ENCODE measurements at places on chromosomes 1 and 21.
A peak's percentile ranks its signal among the peaks of the same experiment; 100 is the strongest.

DNA sequence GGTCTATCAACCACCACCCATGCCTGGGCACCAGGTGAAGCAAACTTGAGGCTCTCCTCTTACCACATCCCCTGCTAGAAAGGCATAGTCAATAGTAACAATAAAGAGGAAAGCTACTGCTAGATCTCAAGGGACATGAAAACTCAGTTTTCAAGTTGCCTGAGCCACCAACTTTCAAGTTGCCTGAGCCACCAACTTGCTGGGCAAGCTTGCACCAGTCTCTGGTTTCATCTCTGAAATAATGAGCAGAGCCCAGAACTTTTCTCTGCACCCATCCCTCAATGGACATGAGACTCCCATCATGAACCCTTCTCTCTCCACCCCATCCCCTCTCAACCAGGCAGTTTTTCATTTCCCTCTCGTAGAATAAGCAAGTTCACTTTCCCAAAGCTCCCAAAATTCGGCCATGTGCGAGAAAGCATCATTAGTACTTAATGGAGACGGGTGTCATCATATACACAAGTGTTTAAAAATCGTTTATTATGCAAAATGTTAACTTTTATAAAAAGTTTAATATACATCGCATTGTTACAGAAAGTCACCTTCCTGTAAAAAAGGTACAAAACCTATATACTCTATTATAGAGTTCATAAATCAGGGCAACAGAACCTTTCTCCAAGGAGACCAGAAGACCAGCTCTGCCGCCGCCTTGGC is 1.7 kb downstream of the ID3 start:
- peak; percentile 39 for DNase-seq

- DNase-seq = no peak
These were observed 112.7 kb downstream of the PRDM2 start for GRCh38 chr1:13812456-13813397.

DNA sequence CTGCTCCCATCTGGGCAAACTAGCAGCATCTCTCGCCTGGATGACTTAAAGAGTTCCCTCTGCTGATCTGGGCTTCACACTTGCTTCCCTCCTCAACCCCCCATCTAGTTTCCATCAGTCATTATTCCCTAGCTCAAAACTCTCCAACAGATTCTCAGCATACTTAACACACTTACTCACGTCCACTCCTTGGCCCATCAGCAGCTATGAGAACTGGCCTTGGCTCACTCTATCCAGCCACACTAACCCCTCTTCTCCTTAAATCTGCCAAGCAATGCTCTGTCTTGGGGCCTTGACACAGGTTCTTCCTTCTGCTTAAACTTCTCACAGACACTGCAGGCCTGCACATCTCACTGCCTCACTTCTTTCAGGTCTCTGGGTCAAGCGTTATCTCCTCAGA is 41.6 kb downstream of the GNG12 start:
- peak; percentile 84 for DNase-seq

DNA sequence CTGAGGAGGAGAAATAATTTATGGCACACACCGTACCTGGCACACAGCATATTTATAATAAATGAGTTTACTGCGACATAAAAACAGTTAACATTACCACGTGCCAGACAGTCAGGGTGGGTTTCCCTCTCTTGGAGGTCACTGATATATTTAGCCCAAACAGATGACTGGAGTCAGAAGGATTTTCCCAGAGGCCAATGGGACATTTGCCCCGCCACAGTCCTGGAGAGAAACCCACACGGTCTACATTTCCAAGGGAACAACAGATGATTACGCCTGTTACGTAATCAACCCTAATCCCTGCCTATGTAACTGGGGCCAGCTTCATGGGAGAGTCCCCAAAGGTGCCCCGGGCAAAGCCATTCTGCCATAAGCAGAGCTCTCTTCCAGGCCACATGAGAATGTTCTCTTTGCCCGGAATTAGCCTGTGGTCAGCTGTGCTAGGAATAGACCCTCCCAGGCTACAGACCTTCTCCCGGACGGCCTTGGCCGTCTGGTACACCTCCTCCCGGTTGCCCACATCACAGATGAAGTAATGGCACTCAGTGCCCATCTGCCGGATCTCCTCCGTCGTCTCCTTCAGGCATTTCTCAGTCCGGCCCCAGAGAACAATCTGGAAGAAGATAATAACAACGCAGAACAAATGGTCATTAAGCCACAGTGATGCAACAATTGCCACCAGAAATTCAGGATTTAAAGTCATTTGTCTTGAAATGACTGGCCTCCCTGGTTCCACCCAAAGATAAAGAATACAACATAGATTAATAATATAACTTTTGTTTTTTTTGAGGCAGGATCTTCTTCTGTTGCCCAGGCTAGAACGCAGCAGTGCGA is 37.7 kb downstream of the DHRS3 start:
- DNase-seq = no peak

GRCh38 chr1:2358072-2358471 is 33.3 kb downstream of the MORN1 start:
- DNase-seq = no peak

DNA sequence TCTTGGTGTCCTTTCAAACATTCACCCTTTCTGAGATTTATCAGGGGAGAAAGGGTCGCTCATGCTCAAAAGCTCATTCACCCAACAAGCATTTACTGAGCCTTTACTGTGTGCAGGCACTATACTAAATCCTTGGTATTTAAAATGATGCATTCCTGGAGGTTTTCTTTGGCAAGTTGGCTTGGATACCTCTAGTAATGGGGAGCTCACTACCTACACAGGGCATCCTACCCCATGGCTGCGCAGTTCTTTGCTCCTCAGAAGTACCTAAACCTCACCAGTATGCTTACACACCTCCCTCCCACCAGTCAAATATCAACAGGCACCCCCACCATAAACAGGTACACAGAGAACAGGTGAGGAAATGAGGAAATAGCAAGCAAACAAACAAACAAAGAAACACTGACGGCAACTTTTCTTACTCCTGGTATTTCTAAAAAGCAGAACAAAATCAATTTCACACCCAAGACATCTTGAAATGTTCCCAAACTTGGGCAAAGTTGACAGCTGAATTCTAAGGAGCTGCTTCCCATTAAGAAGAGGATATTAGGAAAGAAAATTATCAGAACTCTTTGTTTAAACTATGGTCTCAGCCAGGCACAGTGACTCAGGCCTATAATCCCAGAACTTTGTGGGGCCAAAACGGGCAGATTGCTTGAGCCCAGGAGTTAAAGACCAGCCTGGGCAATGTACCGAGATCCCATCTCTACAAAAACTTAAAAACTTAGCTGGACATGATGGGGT is 104.8 kb downstream of the PSMG1 start:
- DNase-seq = no peak

DNA sequence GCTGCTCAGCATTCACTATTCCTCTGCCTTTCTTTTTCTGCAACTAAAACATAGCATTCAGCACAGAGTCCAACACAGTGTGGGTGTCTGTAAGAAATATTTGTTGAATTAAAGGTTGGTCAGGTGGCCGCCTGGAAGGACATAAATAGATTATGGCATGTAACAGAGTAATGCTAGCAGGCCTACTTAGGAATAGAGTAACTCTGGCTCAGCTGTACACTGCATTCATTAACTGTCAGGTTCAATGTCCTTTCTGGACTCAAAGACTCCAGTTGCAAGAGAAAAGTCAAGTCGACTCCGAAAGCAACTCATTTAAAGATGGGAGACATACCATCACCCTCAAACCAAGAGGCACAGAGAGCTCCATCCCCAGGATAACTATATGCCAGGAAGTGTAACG is 116.0 kb downstream of the LMX1A start:
- no peak for DNase-seq

DNA sequence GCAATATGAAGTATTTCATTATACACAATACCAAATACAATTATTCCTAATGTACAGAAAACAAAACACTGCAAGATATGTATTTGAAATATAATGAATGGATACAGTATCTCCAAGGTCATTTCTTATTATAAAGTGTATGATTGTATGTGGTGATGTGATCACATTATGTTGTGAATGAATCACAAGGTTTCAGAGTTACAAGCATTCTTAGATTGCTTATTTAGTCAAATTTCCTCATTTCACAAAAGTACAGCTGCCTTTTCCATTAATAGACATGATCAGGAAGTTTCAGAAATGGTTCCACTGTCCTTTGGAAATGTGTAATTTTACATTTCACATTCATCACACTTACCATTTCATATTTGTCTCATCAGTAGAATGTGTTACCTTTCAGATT is 28.3 kb upstream of the NEK7 start:
- no peak for DNase-seq

GRCh38 chr1:201828217-201828819 is 639 bp upstream of the IPO9 start:
- DNase-seq = no peak

- DNase-seq = peak; percentile 48
These were observed 274.8 kb downstream of the PTPRC start for GRCh38 chr1:198913667-198914066.

DNA sequence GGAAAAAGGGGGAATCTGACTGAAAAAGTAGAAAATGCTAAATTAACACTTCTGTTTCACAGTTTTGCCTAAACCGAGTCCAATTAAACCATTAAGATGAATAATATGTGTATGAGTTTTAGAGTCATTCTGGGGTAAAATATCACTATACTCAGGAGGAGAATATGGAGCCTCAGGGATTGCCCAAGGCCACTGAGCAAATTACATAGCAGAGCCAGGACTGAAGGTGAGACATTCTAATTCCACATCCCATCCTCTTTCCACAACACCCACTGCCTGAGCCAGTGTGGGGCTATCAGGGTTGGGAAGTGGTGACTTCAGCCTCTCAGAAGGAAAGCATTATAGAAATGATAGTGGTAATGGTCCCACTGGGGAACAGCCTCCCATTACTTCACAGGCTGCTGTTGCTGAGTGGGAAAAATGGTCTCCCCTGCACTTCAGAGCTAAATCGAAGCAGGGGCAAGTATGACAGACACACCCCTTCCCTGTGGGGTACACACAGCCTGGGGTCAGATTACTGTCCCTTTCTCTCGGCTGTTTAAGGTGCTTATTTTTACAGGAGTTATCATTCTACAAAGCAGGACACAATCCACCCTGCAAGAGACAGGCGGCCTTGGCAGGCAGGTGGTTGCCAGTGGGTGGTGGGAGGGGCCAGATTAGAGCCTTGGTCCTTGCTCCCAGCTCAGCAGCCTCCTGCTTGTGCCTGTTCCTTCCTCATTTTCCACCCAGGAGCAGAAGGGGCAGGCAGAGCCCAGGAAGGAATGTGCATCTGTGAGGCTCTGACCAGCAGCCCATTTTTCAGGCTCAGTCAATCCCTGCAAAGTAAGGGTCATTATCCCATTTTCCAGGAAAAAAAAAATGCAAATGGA is 9.5 kb upstream of the BCAR3 start:
- no peak for DNase-seq

DNA sequence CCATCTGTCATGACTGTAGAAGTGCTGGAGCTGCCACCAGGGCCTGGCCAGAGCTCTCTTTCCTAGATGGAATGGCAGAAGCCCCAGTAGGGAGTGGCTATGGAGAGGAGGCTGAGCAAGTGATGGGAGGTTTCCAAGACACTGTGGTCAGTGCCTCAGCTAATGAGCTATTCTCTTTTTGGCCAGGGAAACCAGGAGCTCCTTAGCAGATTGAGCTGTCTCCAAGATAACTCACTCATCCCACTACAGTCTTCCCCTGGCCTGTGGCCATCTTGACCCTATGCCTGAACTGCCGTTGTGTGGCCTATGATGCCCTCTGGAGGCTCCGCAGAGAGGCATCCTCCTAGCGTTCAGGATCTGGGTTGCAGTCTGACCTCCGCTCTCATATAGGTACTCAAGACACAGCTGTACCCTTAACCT is 60.5 kb downstream of the ERI3 start:
- no peak for DNase-seq

DNA sequence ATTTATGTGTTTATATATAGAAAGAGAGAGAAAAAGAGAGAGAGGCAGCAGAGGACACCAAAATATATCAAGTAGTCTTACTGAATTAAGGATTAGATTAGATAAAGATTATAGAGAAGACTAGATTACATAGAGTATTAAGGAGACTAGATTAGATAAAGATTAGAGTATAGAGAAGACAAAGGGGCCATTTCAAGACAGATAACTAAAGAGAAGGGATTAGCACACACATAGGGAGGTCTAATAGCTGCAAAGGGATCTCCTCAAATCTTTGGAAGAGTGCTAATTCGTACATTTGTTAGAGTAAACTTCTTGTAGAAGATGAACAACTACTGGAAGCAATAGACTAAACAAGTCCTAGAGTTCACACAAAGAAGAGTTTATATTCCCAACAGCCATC is 34.2 kb downstream of the OR6Y1 start:
- DNase-seq = no peak

GRCh38 chr21:45374826-45375455 is 30.0 kb upstream of the COL18A1 start:
- no peak for DNase-seq

DNA sequence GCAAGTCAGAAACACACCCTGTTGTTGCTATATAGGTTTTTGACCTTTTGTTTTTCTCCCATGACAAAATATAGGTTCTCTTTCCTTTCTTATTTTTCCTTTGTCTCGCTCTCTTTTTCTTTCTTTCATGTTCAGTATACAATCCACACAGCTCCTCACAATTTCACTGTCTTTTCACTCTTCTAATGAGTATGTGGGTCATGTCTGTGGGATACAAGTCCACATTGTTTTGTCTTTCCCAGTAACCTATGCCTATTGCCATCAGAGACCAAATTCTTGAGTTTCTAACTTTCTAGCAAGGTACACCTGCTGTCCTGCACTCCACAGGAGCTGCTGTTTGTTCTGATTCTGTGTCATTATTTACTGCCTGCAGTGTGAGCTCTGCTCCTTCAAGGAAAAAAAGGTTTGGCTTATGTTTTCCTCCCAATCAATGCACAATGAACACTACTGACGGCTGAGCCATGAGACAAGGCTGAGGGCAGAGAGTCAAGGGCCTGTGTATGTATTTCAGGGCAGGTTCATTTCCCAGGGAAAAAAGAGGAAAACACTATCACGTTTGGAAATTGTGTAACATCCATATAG is 453.8 kb downstream of the NEGR1 start:
- DNase-seq = no peak

- DNase-seq = no peak
These were observed 46.2 kb upstream of the SSX2IP start for GRCh38 chr1:84736445-84736844.

GRCh38 chr1:55129194-55129728 is 85.9 kb downstream of the USP24 start:
- DNase-seq = peak; percentile 87

Data from endothelial cell of umbilical vein (primary cell).